Bronchus fibroblast of lung (primary cell): ENCODE measurements at places on chromosomes 2 and 18. TPM values are rescaled to one million over a fixed set of nuclear protein-coding genes. Genes with fewer than 3 reads are reported as not detected.

NDC80 gene
- total RNA-seq: 23.0 and 33.0 TPM in 2 replicates

FBXO36 gene
- total RNA-seq: 3.7 and 4.2 TPM in 2 replicates

IL36G gene
- not detected in 2 replicates for total RNA-seq

GEN1 gene
- total RNA-seq: 6.8 and 13.8 TPM in 2 replicates

MBD1 gene
- total RNA-seq: 56.5 and 58.9 TPM in 2 replicates

ANTXR1 gene
- 23.8 and 24.5 TPM in 2 replicates for total RNA-seq

DNAH6 gene
- total RNA-seq: under 0.01 and 0.34 TPM in 2 replicates
